ENCODE measurements at places on chromosomes 2 and 18.

GRCh38 chr2:196589419-196589818 is 50.1 kb upstream of the CCDC150 start:
- no peak for DNase-seq

- DNase-seq = no peak
These were observed 18.4 kb upstream of the VIT start for GRCh38 chr2:36677996-36678605.

GRCh38 chr2:31300309-31300708 is 66.4 kb downstream of the EHD3 start:
- DNase-seq = no peak

GRCh38 chr2:147639891-147640290 is 204.9 kb upstream of the ACVR2A start:
- DNase-seq = no peak

DNA sequence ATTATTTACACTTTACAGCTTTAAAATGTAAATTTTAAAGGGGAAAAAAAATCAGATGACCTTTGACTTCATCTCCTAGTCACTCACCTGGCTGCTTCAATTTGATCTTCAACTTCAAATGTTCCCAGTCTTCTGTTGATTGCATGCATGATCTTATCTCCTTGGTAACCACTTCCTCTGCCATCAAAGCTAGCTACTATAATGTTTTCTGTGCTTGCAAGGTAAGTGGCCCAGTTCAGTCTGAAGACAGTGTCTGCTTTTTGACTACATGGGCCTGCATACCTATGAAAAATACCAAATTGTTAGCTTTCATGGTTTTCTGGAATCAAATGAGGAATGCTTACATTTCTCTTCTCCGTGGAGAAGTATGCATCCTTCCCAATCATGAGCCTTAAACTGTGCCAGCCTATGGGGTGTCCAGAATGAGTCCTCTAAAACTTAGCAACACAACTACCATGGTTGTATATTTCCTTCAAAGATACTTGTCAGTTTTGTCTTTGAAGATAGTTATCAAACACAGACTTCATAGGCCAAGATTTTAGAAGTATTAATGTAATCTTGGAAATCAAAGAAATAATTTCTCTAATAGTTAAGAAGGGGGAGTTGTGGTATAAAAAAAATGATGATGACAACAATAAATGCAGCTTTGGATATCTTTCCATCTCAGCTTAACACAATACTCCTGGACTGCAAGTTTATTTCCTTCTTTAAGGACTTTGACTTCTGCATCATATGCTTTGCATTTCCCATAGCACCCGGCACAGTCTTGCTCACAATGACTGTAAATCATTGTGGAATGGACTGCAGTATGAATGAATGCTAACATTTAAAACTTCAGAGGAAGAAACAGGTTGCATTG is 62.1 kb downstream of the DPP4 start:
- no peak for DNase-seq

DNA sequence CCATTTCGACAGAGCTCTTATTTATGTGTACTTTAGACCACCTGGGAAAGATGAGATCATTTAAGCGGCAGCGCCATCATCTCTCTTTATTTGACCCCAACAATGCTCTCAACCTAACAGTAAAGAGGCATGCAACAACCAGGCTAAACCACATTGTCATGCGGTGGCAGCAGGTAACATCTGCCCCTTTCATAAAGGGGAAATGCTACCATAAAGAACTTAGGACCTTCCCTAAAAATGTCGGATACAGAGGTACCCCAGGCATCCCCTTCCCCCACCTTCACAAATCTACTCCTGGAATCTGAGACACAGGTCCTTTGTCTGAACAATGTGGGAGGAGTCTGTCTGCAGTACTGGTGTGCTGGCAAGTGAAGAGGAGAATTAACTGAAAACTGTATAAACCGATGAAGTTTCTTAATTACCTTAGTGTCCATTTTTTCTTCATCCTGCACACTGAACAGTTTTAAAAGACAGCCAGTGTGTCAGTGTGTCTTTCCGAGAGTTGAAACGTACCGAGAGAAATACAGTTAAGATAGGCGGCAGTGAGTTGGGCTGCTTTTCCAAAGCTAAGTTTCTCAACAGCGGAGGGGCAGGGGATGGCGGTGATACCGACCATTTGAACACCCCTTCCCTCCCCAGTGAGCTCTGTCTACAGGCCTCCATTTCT is 1.9 kb downstream of the MEX3C start:
- DNase-seq = peak; percentile 67

All from HT1080 (cell line).